ENCODE measurements at places on chromosomes 3 and 15.

DNA sequence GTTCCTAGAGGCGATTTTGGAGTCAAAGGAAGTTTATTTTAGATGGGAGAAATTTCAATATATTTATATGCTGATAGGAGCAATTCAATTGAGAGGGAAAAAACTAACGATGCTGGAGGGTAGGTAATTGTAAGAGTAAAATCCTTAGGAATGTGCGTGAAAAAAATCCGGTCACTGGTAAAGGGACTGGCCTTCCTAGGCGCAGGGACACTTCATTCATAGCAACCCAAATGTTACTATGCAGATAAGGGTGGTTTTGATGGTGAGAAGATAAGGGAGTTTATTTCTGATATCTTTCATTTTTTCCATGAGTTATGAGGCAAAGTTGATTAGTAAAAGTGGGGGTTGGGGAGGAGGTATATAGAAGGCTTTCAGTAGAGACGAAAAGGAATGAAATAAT lies 1.1 kb upstream of the PIAS1 start:
- no peak for DNase-seq

- DNase-seq = no peak
Measured at GRCh38 chr15:54387799-54388198, 409.6 kb downstream of the UNC13C start.

DNA sequence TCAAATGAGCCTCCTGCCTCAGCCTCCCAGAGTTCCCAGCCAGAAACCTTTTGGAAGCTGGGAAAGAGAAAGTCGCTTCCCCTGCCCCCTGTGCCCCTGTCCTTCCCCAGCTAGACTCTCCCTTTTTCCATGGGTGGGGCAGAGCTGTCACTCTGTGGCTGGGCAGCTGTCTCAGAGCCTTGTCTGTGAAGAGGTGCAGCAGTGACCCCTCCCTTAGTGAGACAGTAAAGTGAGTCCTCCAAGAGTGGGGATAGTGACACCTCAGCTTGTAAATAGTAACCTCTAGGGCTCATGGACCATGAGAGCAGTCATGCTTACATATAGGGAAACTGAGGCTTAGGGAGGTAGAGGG lies 76.3 kb downstream of the SMAD6 start:
- DNase-seq = no peak

GRCh38 chr3:107938143-107938542 lies 152.7 kb downstream of the CD47 start:
- no peak for DNase-seq

- no peak for DNase-seq
Measured at GRCh38 chr15:38227941-38228340, 24.7 kb upstream of the SPRED1 start.

DNA sequence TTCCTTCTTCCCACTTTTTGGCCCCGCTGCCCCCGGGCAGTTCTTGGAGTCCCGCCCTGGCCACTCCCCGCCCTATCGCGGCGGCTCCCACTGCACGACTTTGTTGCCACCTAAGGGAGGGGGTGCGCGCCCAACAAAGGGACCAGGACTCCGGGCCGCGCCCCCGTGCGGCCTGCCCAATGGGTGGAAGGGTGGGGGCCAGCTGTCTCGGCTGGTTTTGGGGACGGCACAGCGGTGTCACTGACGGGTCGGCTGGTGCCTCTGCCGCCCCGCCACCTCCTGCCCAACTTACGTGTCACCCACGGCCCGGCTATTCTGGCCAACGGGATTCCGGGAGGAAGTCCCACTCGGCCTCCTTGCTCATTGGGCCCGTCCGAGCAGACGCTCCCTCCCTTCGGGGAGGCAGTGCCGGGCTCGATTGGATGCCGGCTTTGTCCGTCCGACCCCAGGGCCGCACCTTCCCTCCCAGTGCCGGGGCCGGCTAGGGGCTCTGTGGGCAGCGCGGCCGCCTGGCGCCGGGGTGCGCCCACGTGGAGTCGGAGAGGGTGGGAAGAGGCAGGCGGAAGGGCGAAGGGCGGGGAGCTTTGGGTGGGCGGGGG lies at the start of gene GOLIM4:
GOLIM4 (minus strand) TSS at position 314 of the 599 bp plus-strand sequence. CDS start 639 bp downstream, outside the sequence.
- DNase-seq = peak; percentile 90

DNA sequence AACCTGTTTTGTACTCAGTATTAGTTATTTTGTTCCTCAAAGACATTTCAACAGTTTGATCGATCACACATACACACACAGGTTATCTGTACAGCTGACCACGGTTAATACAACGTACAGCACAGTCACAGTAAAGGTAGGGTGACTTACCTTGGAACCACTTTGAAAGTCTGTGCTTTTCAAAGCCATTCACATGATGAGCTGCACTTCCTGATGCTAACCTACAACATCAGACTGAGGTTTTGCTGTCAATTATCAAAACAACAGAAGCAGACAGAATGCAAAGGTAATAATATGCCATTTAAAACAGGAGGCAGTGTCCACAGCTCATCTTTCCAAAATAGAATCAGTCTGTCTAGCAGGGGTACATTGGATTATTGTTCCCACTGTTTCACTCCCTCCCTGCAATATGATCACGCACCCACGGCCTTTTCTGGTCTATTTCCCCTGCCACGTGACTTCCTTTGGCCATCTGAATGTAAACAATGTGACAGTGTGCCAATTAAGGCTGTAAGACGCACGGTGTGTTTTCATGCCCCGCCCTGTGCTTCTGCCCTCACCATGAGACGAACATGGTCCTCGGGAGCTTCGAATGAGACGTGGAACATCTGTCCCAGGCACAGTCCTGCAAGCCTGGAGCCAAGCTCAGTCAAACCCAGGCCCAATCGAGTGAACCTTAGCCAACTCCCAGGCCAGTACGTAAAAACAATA lies 102.4 kb downstream of the FMN1 start:
- no peak for DNase-seq

DNA sequence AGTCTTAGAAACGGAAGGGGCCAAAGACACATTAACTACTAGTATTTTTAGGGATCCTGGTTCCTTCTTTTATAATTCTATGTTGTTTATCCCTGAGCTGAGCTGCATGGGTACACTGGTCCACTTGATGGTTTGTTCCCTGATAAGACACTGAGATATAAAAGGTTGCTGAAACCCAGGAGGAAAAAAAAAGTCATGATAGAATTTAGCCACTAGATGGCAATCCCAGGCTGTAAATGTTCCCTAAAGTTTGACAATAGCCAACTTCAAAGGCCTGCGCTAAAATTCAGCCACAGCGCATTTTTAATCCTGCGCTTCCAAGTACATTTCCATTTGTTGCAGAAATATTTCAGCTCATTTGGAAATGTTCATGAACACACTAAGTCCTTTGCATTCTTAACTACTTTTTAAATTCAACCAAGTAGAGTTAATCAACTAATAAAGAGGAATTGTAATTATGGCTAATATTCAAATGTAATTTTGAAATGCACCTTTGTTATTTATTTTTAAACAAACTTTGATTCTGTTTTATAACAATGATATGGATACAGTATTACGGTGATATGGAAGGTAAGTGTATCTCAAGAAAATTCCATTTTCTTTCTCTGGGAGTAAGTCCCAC lies 249.3 kb upstream of the FEZF2 start:
- DNase-seq = no peak

DNA sequence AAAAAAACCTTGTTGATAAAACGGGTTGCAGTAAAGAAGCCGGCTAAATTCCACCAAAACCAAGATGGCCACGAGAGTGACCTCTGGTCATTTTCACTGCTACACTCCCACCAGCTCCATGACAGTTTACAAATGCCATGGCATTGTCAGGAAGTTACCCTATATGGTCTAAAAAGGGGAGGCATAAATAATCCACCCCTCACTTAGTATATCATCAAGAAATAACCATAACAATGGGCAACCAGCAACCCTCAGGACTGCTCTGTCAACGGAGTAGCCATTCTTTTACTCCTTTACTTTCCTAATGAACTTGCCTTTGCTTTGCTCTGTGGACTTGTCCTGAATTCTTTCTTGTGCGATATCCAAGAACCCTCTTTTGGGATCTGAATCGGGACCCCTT lies 14.4 kb upstream of the CDC25A start:
- DNase-seq = no peak

- peak; percentile 14 for DNase-seq
Measured at GRCh38 chr3:195403841-195404408, 38.9 kb downstream of the ACAP2 start.

DNA sequence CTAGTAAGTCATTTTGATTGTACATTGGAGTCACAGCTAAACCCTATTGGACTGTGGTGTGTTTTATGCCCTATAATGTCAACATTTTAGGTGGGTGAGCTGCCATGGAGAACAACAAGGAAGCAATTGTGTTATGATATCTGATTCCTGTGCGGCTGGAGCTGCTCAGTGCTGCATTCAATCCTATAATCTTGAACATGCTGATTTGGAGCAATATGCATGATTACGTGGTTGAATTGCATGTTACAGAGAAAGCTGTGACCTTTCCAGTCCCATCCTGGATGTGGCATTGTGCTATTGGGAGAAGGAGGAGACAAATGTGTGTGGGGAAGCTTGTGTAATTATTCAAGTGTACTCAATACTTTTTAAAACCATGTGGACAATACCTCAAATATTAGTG lies 20.1 kb upstream of the C3orf49 start:
- DNase-seq = no peak

GRCh38 chr15:62241135-62241770 lies 76.2 kb upstream of the C2CD4B start:
- DNase-seq = no peak

GRCh38 chr3:84108442-84108971 lies 850.3 kb upstream of the CADM2 start:
- peak; percentile 52 for DNase-seq

- no peak for DNase-seq
Measured at GRCh38 chr3:171809611-171809860, 747 bp downstream of the PLD1 start.

- DNase-seq = peak; percentile 45
Measured at GRCh38 chr3:66567077-66567476, 66.3 kb upstream of the LRIG1 start.

DNA sequence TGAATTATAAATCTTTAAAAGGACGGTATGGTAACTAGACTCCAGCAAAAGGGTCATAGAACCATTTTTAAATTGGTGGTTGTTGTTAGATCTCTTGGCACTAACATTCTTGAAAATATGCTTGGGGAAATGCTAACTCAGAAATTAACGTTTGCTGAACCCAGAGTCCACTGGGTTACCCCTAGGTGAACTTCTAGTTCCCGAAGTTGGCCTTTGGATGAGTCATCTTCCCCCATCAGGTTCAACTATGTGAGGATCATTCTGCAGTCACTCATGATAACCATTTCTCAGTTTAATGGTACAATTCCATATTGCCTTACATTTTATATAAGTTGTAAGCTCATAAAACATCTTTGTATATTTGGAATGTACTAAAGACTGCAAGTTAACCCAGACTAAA lies 204.7 kb downstream of the THSD4 start:
- DNase-seq = no peak

- no peak for DNase-seq
Measured at GRCh38 chr3:83928391-83928790, 1030.4 kb upstream of the CADM2 start.

DNA sequence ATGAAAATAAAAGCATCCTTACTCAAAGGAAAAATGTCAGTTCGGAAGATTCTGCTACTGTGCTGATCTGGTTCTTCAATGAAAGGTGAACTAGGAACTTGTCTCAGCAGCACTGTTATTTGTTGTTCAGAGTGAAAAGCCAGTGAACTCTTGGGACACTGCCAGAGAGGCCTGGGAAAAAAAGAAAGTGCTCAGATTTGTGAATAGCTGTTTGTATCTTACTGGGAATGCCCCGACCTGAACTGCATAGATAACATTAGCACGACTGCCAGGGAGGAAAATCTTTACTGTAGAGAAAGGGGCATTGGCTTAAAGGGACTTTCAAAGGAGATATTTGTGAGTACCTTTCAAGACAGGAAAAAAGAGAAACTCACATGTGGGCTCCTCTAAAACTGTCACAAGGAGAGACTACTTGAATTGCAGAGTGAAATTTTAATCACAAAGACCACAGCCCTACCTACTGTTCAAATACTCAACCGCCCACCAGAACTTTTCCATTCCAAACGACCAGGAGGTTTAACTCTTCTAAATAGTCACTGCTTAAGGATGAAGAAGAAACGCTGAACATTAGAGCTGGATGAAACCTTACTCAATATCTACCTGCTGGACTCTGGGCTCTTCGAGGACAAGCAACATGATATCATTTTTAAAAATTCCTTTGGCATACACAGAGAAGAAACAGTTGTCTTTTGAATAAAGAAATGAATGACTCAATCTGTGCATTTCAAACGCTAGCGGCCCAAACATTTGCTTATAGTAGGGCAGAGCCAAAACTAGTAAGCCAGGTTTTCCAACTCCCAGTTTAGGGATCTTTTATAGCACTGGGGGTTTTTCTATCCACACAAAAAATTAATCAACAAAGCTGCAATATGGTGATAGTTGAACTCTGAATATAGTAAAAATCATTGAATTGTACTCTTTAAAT lies 13.4 kb downstream of the TAMM41 start:
- no peak for DNase-seq

DNA sequence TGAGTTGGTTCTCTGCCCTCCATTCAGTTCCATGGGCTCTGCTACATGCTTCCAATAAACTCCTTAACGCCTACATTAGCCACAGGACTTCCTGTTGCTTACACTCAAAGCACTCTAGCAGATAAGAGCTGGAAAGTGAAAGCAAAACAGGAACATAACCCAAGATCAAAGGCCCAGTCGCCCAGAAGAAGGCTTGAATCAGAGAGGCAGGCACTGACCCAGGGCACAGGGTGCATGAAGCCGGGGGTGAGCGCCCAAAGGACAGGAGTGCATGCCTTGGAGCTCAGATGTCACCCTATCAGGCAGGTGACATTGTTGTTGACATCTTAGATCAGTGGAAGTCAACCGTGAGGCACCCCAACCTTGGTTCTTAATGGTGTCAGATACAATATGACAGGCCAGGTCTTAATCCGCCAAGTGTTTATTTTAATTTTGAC lies 235.1 kb downstream of the UACA start:
- peak; percentile 52 for DNase-seq

GRCh38 chr3:50194903-50195500 lies 3.6 kb downstream of the GNAT1 start:
- no peak for DNase-seq

- no peak for DNase-seq
Measured at GRCh38 chr15:70261083-70261482, 163.4 kb upstream of the TLE3 start.

- DNase-seq = no peak
Measured at GRCh38 chr15:98905963-98906711, 101.5 kb downstream of the PGPEP1L start.

GRCh38 chr15:65201918-65202317 lies 9.4 kb downstream of the CILP start:
- no peak for DNase-seq

GRCh38 chr3:129989414-129989813 lies 14.9 kb downstream of the TRH start:
- no peak for DNase-seq

GRCh38 chr15:86213420-86213819 lies 133.7 kb downstream of the AGBL1 start:
- DNase-seq = no peak

DNA sequence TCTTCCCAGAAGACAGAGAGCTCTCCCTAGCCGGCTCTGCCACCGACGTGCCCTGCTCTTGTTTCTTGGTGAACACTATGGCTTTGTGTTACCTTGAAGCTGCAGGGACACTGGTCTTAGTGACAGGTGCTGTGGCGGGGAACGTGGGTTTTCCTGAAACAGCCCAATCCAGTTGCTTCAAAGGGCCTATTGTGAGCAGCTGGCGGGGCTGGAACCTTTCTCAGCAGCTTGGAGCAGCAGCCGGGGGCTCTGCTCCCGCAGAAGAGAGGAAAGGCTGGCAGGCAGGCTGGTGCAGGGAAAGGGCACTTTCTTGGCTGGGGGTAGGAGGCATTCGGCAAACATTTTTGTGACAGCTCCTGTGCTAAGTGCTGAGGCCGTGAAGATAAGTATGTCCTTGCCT lies 12.8 kb downstream of the MYZAP start:
- DNase-seq = no peak

- DNase-seq = no peak
Measured at GRCh38 chr3:40055956-40056355, 246.5 kb downstream of the MYRIP start.

Data from non-pigmented ciliary epithelial cell (primary cell).